ENCODE measurements at places on chromosomes 1 and 21. TPM values are rescaled to one million over a fixed set of nuclear protein-coding genes. Genes with fewer than 3 reads are reported as not detected.

TPTE gene
- not detected for total RNA-seq

- DNase-seq: no peak
Observed at GRCh38 chr1:88399690-88400089, 284.4 kb upstream of the PKN2 start.

DNA sequence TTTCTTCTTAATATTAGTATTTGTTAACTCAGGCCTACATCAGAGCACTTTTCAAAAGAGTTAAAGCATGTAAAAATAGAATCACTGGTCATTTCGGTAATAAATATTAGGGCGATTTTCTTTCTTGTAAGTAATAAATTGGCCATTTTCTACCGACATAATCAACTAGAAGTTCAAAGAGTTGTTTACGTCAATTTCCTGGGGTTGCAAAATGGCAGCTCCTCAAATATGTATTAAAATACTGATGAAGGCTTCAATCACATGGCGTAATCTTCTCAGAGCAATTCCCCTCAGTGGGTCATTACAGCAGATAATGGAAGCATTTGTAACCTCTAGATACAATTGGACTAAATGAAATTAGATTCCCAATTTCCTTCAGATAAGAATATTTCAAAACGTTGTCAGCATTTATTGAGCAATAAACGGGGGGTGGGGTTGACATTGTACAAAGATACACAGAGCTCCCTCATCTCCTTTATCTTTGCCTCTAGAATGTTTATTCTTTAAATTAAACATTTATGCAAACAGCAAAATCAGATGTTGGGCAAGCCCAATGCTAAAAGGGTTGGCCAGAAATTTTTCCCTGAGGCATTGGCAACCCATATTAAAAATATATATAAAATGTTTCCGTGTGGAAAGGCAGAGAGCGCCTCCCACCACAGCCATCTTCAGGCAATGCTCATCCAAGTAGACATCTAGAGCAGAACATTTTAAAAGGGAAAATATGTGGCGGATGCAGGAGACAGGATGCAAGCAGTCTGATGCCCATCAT is 240.6 kb downstream of the NCAM2 start:
- DNase-seq: no peak

DNA sequence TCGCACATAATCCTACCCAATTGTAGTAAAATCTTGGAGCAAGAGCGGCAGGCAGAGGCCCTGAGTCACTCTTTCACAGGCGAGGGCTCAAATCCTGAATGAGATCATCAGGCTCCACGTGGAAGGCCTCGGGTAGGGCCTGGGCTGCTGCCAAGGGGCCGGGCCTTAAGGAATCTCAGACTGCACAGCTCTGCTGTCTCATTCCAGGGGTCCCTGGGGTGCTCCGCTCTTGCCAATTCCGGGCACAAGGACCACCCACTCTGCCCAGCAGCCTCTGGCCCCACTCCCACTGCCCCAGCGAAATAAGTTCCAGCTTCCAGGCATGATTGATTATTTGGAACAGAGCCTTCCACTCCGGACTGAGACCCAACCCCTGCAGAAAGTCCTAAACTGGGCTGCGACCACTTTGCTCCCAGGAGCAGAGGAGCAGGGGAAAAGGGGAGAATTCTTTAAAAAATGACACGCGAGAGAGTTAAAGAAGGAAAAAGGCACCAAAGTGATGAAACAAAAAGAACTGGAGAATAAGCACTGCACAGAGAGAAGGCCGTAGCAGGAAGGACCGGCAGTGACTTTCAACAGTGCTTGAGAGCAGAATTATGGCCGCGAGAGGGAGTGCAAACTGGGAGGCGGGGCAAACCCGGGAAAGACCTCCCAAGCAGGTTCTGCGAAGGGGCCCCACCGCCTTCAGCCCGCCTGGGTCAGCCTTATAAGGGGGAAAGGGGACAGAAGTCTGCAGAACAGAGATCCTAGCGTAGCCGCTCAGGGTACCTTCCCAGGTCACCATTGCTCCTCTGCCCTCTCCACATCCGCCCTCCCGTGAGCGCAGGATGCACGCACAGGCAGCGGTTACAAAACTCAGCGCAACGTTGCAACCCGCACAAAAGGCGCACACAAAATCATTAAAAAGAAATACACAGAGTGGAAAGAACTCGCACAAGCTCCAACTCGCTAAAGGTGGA is 2.0 kb downstream of the ADAMTS1 start:
- DNase-seq: peak; percentile 83

FAM72D gene
- 0.14 TPM for total RNA-seq

DNA sequence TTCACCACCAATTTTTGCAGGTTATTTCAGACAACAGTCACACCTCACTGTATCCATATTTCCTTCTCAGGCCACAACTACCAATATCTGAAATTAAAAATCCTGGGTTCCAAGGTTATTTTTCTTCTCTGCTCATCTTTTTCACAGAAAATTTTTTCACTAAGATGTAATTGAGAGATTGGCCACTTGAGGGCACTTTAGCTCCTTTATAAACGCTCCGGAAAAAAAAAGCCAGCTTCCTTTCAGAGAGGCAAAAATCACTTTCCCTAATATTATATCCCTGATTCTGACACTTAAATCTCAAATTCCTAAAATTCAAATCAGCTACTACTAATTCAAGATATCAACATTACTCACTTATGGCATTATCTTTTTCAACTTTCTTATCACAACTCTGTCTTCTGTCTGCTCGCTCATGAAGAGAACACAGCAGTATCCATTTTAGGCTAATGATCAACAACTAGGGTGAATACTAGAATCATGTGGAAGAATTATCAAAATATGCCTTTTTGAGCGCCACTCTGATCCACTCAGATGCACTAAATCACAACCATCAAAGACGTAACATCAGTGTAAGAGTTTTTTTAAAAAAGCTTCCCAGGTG is 101.4 kb upstream of the RGS1 start:
- peak; percentile 53 for DNase-seq

EPHA10 gene
- total RNA-seq: not detected

GRCh38 chr21:41280115-41280919 is 36.3 kb upstream of the FAM3B start:
- no peak for DNase-seq

OBSCN gene
- 191 TPM for total RNA-seq

- no peak for DNase-seq
Observed at GRCh38 chr1:44388551-44388950, 16.5 kb upstream of the RNF220 start.

- no peak for DNase-seq
Observed at GRCh38 chr1:157472056-157472701, 80.1 kb downstream of the FCRL5 start.

DNA sequence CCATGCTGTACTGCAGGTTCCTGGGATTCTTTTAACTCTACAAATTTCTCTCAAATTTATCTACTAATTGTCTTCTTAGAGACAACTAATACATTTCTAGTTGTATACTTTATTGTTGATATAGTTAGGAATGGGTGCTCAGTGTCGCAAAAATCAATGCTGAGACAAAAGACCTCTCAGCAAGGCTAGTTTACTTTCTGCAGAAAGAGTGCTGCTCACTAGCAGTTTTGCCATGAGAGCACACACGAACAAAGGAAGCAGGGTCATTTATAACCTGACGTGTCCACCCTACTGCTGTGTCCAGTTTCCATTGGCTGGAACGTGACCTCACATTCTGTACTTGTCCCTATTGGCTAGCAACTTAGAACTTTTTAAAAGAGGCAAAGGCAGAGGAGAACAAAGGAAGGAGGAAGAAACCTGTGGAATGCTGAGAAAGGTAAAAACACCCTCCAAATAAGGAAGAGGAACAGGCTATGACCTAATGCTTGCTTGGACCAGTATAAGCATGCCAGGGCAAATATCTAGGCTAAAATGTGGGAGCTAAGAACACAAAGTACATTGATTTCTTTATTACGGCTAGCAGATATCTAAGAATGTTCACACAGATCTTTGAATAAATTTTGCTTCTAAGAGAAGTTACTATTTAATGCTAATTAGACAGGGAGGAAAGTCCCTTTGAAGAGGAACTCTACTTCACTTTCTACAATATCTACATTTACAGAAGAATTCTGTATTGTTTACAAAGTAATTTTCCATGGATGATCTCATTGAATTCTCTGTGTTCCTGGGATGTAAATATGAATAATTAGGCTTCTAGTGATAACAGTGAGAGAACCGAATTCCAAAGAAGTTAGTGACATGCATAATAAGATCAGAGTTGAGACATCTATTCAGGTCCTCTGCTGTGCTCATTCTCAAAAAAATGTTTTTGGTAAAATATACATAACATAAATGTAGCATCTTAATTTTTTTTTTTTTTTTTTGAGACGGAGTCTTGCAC is 86.0 kb upstream of the MAP10 start:
- no peak for DNase-seq

DNA sequence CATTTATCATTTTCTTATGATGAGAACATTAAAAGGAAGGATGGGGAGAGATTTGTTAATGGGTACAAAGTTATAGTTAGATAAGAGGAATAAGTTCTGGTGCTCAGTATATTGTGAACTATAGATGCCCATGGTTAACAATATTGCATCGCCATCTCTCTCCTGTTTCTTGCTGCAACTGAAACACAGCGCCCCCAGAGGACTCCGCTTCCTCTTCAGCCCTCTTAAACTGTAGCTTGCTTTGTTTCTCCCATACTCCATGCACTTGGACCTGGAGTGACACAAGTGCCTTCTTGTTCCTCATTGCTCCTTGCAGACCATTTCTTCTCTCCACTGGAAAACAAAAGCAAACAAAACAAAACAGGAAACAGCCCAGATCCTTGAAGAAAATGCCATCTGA is 70.1 kb upstream of the NTPCR start:
- DNase-seq: peak; percentile 66

DNA sequence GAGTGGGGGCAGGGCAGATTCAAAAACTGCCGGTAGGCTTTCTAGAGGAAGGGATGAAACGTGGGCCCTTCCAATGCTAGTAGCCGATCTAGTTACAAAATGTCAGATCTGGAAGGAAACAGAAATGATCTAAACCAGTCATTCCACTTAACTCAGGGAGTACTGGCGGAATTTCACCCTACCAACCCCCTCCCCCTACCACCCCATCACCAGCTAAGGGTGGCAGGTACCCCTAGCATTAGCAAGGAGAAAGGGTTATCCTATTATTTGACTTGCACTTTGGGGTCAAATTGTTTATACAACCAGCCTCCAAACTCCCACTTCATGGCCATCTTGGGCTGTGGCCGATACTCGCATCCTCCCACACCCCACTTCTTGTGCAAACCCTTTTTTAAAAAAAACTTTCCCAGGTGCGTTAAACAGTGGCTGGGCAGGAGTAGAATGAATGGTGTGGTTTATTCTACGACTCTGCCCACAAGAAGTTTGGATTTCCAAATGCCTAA is 644 bp upstream of the MRPL24 start:
- DNase-seq: no peak

- DNase-seq: no peak
Observed at GRCh38 chr1:226816576-226816975, 53.8 kb upstream of the PSEN2 start.

DNA sequence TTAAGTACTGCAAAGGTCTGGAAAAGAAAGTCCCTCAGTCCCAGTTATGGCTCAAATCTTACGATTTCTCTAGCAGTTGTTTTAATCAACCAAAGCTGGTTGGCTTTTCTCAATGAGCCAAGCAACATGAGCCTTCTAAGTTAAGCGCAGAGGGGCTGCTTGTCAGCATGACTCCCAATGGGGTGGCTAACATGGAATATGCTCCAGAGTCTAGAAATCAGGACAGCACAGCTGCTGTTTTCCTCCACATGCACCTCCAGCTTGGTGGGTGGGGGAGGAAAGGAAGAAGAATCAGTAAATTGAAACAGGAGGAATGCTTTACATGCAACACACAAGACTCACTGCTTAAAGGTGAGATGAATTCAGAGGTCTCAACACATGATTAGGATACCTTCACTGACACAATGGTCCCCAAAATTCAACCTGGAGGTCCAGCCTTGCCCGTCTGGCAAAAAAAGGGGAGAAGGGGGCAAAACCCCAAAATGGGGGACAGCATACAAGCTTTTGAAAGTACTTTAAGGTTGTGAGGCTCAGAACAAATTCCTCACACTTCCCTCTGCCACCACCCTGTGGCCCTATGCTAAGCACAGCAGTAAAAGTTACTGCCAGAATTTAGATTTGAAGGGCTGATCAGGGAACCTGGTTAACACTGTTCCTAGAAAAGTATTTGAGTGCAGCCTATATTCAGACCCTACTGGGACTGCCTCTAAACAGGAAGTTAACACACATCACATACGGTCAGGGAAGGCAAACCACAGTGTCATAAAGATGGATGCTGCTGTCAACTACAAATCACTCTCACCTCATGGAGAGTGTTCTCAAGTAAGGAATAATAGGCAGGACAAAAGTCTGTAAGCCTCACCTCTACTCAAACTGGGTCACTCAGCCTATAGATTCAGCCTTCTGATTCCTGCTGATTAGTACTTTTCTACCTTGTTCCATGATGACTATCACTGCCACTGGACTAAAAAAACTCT is 2.6 kb downstream of the GATAD2B start:
- peak; percentile 32 for DNase-seq

GRCh38 chr1:152968248-152968647 is 2.2 kb upstream of the SPRR4 start:
- DNase-seq: no peak

DNA sequence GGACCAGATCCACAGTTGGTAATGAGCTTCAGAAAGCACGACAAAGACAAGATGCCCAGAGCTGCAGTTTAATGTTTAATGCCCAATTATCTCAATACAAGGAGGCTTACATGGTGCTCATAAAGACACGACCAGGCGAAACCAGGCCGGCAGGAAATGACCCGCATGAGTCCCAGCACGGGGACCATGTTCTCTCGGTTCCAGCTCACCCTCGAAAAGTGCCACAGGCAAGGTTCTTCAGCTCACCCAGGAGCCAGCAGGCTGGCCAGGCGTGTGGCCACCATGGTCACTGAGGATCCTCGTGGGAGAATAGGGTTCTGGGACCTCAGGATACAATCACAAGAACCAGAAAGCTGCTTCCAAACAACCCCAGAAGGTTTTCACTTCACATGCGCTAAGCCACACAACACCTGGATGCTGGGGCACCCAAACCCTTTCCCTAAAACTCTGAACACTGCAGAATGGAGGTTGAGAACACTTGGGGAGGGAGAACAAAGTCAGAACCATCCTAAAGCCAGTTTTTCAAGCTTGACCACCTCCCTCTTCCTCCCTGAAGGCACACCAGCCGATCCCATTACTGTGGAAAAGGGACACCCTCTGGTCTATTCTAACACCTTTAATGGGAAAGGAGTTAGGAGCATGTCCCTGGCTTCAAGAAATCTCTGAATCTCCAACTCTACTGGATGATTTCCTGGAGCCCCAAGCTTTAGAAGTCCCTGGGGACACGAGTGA is 22.6 kb upstream of the ASAP3 start:
- DNase-seq: no peak

MAB21L3 gene
- 3.1 TPM for total RNA-seq

DNA sequence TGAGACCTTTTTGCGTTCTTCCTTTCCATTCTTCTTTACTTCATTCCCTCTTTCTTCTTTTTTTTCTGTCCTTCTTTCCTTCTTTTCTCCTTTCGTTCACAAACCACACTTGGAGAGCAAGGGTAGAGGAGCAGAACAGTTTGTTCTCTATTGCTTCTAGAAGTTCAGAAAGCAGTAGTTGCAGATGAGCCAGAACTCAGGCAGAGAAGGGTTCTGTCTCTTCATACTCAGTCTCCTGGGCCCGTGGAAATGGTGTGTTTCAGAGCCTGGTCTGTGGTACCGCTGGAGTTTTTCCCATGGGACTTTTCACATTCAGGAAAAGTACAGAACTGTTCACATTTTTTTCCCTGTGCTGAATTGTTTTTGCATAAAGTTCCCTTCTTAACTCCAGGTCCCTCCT is 87.0 kb downstream of the ATP5PO start:
- DNase-seq: no peak

- no peak for DNase-seq
Observed at GRCh38 chr21:38315122-38315521, 58.3 kb downstream of the KCNJ15 start.

- no peak for DNase-seq
Observed at GRCh38 chr1:166673722-166674121, 165.6 kb upstream of the POGK start.
